ENCODE measurements at places on chromosomes 3 and 15.

DNA sequence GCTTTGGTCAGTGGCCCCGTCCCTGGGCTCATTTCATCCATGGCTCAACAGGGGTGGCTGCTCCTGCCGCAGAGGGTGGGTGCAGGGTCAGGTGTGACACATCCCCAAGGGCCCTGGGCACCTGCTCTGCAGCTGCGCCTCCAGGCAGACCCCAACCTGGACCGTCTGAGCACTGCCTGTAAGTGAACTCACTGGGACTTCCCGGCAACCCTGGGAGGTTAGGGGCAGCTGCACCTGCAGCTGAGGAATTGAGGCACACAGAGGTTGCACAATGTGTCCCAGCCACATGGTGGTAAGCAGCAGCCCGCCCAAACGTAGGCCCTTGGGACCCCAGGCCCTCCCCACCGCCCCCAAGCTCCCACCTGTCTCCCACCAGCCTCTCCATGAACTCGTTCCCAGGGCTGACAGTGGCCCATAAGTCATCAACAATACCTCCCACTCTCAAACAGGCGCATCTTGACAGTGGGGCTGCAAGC is 55.1 kb downstream of the PLXNA1 start:
- DNase-seq = no peak

DNA sequence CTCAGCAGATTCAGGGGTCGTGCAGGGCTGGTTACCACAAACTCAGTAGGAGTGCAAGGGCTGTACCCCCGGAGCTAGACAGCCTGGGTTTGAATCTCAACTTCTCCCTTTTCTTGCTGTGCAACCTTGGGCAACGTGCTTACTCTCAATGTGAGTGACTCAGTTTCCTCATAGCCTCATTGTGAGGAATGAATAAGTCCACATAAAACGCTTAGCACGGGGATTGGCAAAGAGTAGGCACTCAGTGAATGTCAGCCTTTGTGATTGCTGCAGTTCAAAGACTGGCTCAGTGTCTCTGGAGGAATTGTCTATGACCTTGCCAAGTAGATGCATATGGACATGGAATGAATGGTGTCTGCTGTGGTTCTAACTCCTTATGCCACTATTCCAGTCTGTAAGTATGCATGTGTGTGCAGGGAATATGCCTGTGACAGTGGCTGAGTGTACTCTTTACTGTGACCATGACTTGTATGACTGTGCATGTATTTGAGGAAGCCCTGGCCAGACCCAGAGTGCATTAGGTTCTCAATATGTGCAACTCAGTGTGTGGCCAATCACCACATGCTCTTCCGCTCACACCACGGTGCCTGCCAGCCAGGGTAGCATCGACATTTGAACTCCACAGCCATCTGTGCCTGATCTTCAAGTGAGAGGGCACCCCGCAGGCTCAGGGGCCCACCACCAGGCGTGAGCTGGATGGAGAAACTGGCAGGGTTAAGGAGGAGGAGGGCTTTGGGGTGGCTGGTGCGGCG is 900 bp upstream of the HYAL3 start:
- no peak for DNase-seq

DNA sequence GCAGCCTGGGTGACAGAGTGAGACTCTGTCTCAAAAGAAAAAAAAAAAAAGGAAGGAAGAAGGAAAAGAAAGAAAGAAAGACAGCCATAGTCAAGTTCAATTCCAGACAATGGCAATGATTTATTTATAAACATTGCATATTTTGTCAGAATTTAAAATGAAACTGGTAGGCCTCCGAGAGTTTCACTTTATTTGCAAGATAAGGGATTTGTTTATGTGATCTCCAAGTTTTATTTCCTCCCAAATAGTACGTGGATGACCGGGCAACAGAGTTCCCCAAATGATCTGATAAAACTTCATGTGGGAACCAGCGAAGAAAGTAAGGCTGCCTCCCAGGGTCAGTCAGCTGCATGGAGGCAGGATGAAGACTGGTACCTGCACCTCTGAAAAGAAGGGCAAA is 28.6 kb upstream of the MOBP start:
- DNase-seq = no peak

DNA sequence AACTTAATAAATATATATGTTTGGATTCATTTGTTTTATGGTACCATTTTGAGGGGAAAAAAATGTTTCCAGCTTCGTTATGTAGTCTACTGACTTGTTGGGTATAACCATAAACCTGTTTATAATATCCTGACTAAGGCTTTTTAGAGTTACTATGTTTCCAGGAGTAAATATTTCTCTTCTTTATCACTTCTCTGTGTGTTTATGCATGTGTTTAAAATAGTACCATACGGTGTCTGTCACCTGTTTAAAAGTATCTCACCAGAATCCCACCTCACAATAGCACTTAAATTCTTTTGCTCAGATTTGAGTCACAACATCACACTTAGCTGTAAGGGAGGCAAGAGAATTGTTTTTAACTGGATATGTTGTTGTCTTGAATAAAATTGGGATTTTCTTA is 15.1 kb downstream of the LACTB start:
- DNase-seq = no peak

GRCh38 chr3:115651087-115651486 is 27.8 kb downstream of the GAP43 start:
- DNase-seq = no peak

GRCh38 chr3:138383715-138384465 is 35.5 kb downstream of the MRAS start:
- DNase-seq = no peak

DNA sequence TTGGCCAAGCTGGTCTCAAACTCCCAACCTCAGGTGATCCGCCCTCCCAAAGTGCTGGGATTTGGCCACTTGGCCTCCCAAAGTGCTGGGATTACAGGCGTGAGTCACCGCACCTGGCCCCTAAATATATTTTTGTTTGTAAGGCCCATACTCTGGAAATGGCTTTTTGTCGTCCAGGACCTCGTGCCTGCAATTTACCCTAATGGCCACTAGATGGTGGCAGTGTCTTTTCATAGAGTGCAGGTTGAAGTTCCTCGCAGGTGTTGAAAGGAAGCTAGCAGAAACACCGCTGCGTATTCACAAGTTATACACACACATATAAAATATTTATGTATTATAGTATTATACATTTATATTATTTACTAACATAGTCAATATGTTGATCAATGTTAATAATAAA is 97.2 kb downstream of the LRTM1 start:
- DNase-seq = peak; percentile 29

GRCh38 chr3:162217647-162218046 is 721.0 kb downstream of the OTOL1 start:
- no peak for DNase-seq

GRCh38 chr3:169939320-169939719 is 27.3 kb upstream of the SEC62 start:
- no peak for DNase-seq

DNA sequence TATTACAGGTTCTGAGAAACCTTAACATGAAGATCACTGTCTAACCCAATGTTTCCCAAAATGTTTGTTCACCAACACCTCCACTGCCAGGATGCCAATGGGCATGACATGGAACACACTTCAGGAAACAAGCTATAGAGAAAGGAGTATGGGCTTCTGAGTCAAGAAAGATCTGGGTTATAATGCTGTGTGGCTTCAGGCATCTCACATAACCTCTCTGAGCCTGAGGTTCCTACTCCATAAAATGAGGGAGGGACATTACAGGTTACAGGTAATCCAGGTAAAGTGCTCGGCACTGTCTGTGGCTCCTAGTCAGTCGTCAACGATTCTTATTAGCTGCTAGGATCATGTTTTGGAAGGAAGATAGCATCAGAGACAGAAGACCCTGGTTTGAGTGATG is 126.4 kb upstream of the SMAD3 start:
- no peak for DNase-seq

DNA sequence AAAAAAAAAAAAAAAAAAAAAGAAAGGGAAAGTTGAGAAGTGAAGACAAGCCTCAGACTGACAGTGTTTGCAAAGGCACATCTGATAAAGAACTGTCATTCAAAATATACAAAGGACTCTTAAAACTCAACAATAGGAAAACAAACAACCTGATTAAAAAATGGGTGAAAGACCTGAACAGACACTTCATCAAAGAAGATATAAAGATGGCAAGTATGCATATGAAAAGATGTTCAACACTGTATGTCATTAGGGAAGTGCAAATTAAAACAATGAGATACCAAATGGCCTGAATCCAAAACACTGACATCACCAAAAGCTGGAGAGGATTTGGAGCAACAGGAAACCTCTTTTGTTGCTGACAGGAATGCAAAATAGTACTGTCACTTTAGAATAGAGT is 48.6 kb downstream of the MCCC1 start:
- no peak for DNase-seq

DNA sequence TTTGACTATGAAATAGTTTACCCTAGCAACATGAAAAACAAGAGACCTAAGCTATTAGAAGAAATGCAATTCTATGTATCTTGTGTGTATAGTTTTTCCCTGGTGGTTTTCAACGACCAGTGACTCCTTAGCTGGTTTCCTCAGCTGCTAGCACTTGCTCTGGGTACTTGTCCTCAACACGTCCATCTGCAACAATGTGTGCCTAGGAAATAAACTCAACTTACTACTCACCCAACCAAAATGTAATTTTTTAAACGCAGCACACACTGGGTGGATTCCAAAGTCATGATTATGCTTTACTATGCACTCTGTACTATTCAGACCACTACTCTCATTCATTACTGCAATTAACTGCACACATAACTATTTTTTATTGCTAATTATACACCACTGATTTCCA is 31.0 kb downstream of the CPA3 start:
- no peak for DNase-seq

DNA sequence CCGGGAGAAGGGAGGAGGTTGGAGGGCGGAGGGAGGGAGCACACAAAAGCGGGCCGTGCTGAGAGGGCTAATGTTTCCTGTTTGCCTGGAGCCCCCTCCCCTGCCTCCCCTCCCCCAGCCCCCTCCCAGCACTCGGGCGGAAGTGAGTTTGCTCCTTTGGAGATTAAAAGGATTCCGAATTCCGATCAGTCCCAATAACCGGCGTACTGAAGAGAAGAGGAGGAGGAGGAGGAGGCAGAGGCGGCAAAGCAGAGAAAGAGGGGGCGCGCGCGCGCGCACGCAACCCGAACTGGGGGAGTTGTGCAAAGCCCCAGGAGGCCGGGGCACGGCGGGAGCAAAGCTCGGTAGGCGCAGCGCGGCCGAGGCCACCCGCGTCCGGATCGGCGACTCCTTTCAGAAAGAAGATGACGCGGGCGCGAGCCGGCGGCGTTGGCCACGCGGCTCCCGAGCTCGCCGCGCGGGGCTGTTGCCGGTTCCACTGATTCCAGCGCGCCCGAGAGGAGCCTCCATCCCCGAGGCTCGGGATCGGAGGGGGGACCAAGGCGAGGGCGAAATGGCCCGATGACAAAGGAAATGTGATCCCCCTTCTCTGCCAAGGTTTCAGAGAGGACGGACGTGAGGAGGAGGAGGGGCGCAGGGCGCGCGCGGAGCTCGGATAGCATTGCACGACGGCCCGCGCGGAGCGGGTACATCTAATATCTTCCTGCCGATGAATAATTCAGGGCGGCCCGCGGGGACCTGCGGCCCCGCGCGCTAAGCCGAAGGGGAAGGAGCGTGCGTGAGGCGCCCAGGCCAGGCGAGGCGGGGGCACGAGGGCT is 1.1 kb upstream of the TRIM71 start:
- peak; percentile 46 for DNase-seq

GRCh38 chr3:178200316-178200715 is 335.9 kb upstream of the KCNMB2 start:
- DNase-seq = no peak

GRCh38 chr15:51004103-51004551 is 90.6 kb downstream of the TNFAIP8L3 start:
- DNase-seq = no peak

- peak; percentile 33 for DNase-seq
These were observed 8.8 kb downstream of the OIP5 start for GRCh38 chr15:41323611-41324010.

- DNase-seq = no peak
These were observed 315.0 kb downstream of the OXSM start for GRCh38 chr3:26104851-26105251.

GRCh38 chr3:192570821-192571791 is 156.2 kb downstream of the FGF12 start:
- no peak for DNase-seq

- DNase-seq = no peak
These were observed 28.8 kb upstream of the GYG1 start for GRCh38 chr3:148962513-148962912.

DNA sequence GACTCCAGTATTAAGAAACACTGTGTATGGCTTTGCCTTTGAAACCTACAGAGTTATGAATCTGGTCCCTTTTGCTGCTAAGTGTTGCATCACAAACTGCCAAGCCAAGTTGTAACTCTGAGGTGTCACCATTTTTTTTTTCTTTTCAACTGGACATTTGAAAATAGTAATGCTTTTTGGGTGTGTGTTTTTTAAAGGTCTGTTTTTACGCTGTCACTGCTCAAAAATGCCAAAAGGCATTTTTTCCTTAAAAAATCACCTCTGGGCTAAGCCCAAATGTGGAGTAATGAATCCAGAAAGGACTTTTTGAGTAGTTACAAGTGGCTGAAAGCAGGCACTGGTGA is 9.5 kb downstream of the SMAD3 start:
- no peak for DNase-seq
